ENCODE measurements at places on chromosomes 3 and 15.

DNA sequence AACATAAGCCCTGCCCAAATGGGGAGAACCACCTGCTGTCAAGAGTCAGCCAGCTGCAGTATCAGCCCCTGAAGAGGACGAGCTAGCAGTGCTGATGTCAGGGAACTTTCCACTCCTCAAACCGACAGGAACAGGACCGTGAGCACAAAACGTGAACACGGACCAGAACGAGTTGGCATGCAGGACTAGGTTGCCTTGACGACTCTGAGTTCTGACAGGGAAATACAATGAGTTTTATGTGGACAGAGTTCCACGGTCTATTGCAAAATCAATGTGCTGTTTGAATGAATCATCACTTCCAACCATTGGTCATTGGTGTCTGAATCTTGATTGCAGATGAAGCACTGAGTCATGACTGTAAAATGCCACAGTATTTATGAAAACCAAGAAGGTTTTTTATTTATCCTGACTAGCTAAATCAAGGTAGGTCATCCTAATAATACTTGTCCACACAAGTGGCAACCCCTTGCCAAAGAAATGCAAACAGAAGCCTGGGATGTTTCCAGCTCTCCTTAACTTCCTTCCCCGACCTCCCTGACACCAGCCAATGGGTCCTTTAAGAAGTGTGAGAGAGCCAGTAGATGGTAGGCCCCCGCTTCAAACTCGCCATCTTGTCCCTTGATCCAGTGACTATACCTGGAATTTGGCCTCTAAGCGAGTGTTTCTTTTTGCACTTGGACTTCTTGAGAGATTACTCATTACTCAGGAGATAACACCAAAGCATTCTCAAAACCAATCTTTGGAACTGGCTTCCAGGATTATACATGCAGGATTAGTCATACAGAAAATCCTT, 119.6 kb downstream of the ASB7 start:
- DNase-seq = peak; percentile 100

- DNase-seq = no peak
Measured at GRCh38 chr3:176974279-176974678, 223.0 kb downstream of the TBL1XR1 start.

GRCh38 chr3:46663591-46664135, 29.8 kb downstream of the ALS2CL start:
- no peak for DNase-seq

DNA sequence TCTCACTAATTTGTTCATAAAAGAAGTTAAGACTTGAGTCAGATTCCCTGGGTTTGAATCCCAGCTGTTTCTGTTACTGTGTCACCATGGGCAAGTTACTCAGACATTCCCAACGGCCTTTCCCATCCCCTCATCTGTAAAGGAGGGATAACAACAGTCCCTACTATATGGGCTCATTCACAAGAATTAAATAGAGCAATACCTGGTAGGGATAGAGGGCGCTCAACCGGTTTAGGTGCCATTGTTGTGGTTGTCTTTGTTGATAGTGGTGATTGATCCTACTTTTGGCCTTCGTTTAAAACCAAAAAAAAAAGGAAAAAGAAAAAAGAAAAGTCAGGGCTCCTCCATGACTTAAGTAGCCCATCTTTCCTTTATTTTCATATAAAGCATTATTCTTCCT, 563.1 kb downstream of the GRM7 start:
- DNase-seq = no peak

GRCh38 chr15:61449186-61449702, 220.1 kb upstream of the RORA start:
- no peak for DNase-seq

DNA sequence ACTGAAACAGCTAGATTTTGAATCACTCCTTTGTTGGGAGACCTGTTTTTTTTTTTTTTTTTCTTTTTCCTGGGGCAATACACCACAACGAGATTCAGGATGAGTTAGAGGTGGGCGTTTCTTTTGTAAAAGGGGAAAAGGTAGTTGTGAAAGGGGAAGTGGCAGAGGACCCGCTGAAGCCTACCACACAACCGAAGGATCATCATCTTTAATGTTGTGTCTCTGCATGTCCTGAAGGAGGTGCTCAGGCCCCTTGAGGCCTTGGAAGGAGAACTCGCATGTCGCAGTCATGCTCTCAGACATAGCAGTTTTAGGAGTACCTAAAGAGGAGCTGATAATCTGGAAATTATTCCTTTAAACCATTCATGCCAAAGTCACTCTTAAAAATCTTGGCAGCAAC, 137.9 kb upstream of the LRIG1 start:
- no peak for DNase-seq

DNA sequence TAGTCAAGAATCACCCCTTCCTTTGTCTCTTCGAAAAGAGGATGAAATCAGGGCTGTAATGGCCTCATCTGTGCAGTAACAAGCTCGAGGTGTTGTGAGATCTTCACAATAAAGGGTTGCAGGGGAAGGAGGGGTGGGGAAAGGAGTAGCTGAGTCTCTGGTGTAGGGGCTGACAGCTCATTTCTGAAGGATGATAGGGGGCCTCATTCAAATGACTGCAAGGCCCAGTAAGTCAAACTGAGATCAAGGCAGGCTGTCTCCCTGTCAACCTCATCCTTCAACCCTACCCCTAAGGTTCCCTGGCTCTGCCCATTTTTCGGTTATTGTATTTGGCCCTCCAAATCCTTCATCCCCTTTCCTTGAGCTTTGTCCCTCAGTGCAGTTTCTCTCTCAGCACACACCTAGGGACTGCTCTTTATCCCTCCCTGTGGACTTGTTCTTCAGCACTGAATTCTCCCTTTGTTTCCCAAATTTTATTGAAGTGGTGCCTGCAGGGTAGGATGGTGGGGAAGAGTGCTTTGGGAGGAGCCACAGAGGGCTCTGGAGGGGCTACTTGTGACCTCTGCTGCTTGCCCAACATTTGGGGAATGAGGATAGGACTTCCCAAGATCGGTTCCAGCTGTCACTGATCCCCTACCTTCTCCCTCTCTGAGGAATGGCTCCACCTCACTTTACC, 38.1 kb downstream of the ZNF589 start:
- DNase-seq = no peak

- no peak for DNase-seq
Measured at GRCh38 chr3:134922101-134922500, 127.0 kb downstream of the EPHB1 start.

DNA sequence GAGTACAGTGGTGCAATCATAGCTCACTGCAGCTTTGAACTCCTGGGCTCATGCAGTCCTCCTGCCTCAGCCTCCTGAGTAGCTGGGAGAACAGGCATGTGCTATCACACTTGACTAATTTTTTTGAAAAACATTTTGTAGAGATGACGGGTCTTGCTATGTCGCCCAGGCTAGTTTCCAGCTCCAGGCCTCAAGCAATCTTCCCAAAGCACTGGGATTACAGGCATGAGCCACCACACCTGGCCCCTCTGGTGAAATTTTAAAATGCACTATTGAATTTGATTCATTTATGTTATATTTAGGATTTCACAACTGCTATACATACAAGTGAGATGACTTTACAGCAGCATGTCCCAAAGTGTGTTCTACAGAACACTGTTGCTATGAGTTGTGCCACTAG, 50.8 kb upstream of the TPM1 start:
- DNase-seq = no peak

DNA sequence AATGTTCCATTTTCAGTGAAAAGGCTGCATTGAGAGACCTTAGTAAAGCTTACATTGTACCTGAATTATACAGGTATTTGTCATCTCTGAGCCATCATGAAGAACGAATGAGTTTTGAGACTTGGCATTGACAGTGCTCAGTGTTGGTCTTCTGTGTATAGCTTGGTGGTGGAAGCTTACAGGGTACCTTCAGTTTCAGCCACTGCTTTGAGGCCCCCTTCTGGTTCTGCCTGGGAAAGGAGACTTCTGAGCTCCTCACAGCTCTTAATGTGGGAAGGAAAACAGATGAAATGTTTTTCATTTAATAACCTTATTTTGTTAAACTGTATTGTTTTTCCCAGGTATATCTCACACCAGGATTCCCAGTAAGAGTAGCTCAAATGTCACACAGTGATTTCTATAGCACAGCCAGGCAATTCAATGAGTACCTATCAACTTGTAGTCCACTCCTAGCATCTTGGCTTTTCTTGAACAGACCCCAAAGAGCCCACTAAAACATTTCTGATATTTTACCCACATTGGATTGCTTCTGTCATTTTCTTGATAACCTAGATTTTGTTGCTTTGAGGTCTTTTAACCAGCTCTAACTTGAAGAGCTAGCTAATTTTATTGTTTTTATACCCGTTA, 5.6 kb downstream of the SERPINI1 start:
- no peak for DNase-seq

- peak; percentile 32 for DNase-seq
Measured at GRCh38 chr3:71444028-71444860, 139.3 kb downstream of the FOXP1 start.

- peak; percentile 34 for DNase-seq
Measured at GRCh38 chr3:87082796-87083440, 92.0 kb upstream of the VGLL3 start.

- no peak for DNase-seq
Measured at GRCh38 chr3:55654123-55654760, 167.1 kb upstream of the WNT5A start.

- DNase-seq = no peak
Measured at GRCh38 chr3:139519998-139520737, 19.4 kb downstream of the RBP1 start.

- no peak for DNase-seq
Measured at GRCh38 chr15:77371850-77372563, 47.9 kb downstream of the PEAK1 start.

GRCh38 chr3:160886421-160886820, 130.4 kb downstream of the PPM1L start:
- DNase-seq = no peak

- no peak for DNase-seq
Measured at GRCh38 chr3:61237858-61238257, 13.4 kb downstream of the FHIT start.

DNA sequence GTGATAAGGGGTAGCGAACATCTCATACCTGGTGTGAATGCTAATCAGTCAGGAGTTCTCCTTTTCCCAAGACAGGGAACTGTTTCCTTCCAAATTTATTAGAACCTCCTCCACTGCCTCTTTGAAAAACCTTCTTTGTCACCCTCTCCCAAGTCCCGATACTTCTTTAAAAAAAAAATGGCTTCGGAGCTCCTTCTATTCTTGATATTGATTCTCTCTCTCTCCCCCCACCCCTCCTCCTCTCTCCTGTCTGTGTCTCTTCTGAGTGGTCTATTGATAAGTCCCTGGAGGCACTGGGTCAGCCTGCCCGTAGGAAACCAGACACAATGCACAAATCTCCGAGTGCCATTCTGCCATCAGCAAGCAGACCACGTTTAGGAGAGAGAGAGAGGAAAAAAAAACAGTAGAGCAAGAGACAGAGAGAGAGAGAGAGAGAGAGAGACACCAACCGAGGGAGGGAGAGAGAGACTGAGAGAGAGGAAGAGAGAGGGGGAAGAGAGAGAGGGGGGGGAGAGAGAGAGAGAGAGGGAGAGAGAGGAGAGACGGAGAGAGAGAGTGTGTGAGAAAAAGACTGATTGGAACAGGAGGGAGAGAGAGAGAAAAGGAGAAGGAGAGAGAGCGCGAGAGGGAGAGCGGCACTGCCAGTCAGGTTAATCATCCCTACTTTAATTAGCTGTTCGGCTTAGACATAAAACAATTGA, 160.9 kb downstream of the TIGIT start:
- no peak for DNase-seq

- no peak for DNase-seq
Measured at GRCh38 chr3:172746475-172746874, 4.1 kb upstream of the ECT2 start.

GRCh38 chr15:52200831-52201365, 9.7 kb upstream of the GNB5 start:
- DNase-seq = no peak

DNA sequence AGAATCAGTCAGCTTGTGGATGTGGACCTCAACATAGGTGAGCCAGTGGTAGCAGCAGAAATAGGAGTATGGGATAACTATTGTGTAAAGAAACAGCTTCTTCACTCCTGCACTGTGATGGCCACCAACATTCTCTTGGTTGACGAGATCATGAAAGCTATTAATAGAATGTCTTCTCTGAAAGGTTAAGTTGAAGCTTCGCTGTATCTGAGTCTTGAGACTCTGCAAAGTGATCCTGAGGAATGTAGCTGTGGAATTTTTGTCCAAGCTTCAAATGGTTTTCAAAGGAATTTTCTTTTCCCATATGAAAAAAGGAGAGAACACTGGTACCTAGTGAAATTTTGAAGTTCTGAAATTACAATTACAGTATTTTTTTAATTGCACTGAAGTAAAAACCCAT, 146.3 kb downstream of the GMNC start:
- DNase-seq = no peak

DNA sequence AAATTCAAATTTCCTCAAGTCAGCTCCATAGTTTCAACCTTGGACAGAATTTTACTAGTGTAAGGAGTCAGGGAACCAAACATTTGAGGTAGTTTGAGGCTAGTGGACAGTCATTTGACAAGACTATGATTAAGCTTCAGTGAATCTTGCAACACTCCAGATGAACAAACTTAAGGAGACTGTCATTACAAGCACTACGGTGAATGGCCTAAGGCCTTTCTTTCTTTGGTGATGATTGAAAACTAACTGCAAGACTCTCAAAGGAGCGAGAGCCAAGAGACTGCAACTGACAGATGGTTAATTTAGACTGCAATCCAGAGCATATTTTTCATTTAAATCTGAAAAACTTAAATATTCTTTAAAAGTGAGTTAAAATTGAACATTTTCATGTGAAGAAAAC, 272.3 kb upstream of the NECTIN3 start:
- DNase-seq = peak; percentile 67

GRCh38 chr15:85047271-85047948, 65.8 kb downstream of the PDE8A start:
- DNase-seq = peak; percentile 42

- no peak for DNase-seq
Measured at GRCh38 chr3:106589311-106589942, 720.6 kb upstream of the CBLB start.

GRCh38 chr15:66718220-66718988, 16.4 kb downstream of the SMAD6 start:
- DNase-seq = no peak

DNA sequence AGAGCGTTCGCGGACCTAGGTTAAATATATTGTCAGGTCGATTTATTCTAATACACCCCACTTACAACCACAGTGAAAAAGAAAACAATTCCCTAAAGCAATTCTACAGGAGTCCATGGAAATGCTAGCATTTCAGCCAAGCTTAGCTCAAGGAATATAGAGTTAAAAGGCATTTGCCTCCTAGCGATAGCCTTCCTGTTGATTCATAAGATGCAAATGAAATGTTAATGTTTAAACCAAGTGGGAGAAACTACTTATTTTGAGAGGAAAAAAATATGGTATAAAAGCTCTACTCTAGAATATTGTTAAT, 1.7 kb upstream of the ALCAM start:
- DNase-seq = no peak

- DNase-seq = no peak
Measured at GRCh38 chr15:77818484-77819047, 185.9 kb upstream of the LINGO1 start.

DNA sequence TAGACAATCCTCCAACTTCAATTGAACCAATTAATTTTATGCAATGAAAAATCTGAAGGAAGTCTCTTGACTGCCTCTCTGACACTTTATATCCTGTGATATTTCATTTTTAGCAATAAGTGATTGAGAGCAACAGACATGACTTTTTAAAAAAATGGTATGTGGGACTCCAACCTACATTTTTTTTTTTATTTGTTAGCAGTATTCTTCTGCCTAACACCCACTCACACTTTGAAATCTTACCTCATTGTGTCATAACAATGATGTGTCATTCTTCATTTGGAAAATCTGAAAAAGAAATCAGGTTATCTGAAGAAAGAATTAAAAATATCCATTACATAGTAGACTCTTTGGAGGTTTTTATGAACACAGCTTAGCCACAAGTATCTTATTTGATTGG, 541.3 kb upstream of the KCNMB2 start:
- DNase-seq = no peak

- no peak for DNase-seq
Measured at GRCh38 chr3:127339928-127340861, 52.3 kb upstream of the PRR20G start.
